ENCODE measurements at places on chromosomes 6 and 20.
A peak's percentile ranks its signal among the peaks of the same experiment; 100 is the strongest.

DNA sequence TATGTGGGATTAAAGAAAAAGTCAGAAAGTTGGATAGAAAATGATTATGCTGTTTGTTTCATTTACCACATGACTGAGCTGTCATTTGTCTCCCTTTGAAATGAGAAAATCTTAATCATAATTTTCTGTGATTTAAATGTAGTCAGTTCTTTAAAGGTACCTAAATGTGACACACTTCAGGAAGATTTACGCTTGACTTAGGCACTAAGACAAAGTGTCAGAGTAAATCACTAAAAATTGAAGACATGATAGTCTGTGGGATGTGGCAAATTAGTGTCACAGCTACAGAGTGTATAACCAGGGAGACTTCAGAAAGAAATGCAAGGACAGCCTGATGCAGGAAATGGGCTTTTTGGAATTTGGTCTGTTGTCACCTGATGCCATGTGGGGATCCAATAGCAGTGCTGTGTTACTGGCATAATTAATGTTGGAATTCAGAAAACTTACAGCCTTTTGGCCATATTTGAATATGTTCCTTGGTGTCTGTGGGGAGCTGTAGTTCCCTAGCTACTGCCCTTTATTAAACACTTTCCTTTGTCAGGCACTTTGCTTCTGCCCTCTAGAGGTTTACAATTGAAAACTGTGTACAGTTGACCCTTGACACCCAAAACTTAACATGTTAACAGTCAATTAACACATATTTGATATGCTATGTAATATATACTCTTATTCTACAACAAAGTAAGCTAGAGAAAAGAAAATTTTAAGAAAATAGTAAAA lies 493.8 kb downstream of the UTRN start:
- no peak for DNase-seq

DNA sequence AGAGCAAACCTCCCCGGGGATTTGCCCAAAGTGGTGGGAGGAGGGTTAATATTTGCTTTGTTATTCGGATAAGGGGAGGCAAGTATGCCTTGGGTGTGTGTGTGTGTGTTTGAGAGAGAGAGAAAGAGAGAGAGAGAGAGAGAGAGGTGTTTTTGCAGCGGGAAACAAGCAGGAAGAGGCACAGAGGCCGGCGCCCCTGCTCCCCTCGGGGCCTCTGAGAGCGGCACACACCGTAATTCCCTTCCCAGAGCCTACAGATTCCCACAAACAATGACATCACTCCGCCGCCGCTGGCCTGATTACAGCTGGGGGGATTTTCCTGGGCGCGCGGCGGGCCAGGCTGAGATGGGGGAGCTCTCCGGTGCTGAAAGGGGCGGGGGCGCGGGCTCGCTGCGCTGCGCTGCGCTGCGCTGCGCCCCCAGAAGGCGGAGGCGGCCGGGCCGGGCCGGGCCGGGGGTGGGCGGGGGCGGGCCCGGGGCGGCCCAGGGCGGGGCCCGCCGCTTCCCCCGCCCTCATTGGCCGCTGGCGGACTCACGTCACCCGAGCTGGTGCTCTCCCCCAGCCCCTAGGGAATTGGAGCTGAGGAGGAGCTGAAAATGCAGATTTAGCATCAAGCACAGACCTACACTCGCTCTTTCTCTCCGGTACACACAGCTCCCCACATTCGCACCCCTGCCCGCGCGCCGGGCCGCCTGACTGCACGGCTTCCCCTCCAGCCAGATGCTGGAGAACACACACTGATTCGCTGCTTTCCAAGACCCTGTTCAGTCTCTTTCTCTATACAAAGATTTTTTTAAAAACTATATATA lies at the start of gene PCSK2:
Gene PCSK2, plus strand, starts transcription at position 631 of the 809 bp plus-strand sequence. CDS start 266 bp downstream, outside the sequence.
- no peak for DNase-seq

- DNase-seq = no peak
Observed at GRCh38 chr20:58603721-58604120, 47.4 kb upstream of the STX16 start.

GRCh38 chr6:101517632-101518031 lies 124.1 kb downstream of the GRIK2 start:
- DNase-seq = no peak

DNA sequence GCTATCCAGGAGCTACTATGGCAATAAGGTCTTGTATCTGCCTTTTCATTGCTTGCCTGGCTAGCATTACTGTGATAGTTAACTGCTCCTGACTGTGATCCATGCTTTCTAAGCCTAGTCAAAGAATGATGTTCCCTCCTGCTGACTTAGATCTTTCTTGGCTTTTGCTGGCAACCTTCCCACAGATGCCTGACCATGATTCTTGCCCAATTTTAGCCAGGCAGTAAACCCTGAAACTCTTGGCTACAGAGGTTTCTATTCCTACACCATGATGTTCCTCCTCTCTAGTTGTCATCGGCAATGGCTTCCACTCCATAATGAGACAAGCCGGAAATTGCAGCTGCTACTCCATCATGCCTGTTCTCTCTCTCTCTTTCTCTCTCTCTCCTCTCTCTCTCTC lies 238.1 kb downstream of the HAO1 start:
- no peak for DNase-seq

GRCh38 chr6:159513074-159513720 lies 179.8 kb downstream of the SOD2 start:
- no peak for DNase-seq

DNA sequence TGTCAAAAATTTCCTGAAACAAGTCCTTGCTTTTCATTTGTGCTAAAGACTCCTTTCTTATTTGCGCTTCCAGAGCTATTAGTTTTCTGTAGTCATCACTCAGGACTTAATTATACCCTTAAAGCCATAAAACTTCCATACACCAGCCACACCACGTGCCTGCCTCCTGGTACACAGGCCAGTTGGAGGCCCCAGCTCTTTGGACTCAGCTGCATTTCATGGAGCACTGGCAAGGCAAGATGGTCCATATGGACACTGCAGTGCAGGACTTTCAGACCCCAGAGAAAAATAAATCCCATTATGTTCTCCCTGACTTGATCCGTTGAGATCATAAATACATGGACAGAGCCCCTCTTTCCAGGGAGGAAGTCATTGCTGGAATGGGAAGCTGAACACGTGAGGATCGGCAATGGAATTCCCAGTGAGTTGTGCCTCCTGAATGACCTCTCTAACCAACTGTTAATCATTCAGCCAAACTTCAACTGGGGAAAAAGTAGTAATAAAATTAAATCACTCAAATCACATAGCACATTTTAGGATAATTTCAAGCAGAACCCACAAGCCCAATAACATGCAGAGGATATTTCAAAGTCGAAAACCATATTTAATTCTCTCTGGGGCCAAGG lies 173.1 kb downstream of the HACE1 start:
- no peak for DNase-seq

DNA sequence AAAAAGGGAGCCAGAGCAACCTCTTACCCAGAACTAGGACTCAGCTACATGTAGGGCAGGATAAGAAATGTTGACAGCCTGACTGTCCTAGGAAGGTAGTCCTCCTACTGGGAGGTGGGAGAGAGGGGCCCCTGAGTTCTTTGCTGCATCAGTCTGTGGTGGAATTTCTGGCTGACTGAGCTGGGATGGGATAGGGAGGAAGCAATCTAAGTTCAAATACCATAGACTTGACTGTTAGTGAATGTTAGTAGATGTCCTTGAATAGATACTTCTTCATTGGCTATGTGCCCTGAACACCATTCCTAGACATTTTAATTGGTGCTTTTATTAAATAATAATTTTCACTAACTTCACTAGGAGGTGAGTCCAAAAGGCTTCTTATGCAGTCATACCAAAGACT lies 1343.6 kb upstream of the CITED2 start:
- DNase-seq = no peak

GRCh38 chr6:130836055-130836640 lies 8.9 kb downstream of the SMLR1 start:
- DNase-seq = no peak

- DNase-seq = no peak
Observed at GRCh38 chr20:5660346-5660745, 89.9 kb upstream of the SHLD1 start.

GRCh38 chr6:9841886-9842725 lies 572.8 kb downstream of the TFAP2A start:
- no peak for DNase-seq

DNA sequence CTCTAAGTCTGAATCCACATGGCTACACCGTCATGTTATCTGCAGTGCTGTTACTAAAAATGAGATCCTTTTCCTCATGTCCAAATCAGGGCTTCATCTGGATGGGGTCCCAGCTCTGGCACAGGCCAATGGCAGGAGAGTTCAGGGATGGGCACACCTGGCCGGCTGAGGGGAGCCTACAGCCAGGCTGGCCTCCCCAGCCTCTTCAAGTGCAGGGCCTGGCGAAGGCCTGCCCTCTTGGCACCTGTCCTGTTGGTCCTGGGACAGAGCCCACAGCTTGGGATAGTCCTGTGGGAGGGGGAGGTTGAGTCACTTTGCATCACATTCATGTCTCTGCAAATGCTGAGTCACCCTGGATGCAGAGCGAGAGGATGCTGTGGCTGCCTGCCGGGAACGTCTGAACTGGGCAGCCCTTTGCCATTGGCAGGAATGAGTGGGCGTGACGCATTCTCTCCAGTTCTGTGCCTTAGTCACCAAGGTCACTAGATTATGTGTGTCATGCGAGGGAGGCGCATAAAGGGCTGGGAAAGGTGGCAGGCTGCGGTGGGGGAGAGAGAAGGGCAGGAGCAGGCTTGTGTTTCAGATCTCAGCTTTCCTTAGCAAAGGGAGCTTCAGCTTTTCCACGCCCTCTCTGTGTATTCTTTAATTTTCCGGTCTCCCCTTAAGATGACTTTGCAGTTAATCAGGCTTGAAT lies 223.2 kb upstream of the ECI2 start:
- no peak for DNase-seq

GRCh38 chr6:158653577-158654354 lies 3.9 kb downstream of the SYTL3 start:
- DNase-seq = peak; percentile 79

DNA sequence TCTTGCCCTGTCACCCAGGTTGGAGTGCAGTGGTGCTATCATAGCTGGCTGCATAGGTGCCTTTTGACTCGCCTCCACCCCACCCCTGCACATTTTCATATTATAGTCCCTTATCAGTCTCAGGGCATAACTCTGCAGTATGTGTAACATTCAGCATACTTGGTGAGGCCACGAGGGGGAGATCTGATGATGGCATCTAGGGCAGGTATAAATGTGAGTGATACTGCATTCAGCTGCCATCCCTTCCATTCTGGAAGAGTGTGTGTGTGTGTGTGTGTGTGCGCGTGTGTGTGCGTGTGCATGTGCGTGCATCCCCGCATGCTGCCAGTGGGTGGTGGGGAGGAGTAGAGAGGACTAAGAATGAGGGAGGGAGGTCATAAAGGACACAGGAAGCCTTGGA lies 81.4 kb downstream of the JARID2 start:
- DNase-seq = no peak

DNA sequence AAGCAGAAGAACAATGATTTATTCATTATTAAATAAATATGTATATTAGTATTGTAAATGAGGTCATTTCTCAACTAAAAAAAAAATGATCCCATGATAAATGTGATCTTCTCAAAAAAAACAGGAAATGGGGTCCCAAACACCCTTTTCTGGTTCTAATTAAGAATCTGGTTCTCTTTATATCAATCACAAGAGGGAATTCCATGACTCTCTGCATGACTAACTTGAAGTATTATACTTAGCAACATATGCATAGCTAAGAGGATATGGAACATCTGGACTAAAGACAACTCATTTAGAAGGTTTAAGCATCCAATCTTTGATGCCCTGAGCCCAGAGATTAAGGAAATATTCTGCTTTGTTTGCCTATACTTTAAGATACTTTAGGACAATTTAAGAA lies 89.7 kb upstream of the EMILIN3 start:
- DNase-seq = no peak

GRCh38 chr6:149482545-149483333 lies 2.1 kb downstream of the ZC3H12D start:
- no peak for DNase-seq

- no peak for DNase-seq
Observed at GRCh38 chr6:23964865-23965264, 161.2 kb upstream of the NRSN1 start.

DNA sequence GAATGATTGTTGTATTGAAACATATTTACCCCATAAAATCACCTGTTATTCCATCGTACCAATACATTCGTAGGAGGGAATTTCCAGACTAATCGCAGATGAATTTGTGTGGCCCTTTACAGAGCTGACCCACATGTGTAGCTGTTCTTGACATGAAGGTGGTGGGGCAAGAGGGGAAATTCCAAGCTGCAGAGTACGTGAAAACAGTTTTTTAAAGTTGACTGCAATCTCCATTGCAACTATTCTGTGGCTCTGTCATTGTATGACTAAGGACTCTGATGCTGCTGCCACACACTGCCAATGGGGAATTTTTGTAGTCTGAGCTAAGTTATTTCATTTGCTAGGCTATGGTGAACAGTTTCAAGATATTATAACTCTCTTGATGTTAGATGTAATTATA lies 46.4 kb upstream of the ADTRP start:
- DNase-seq = no peak

GRCh38 chr20:62704341-62704948 lies 4.2 kb upstream of the NTSR1 start:
- no peak for DNase-seq

GRCh38 chr6:29705389-29706231 lies 17.6 kb upstream of the HLA-F start:
- no peak for DNase-seq

GRCh38 chr6:24918641-24919055 lies 17.1 kb downstream of the RIPOR2 start:
- no peak for DNase-seq

DNA sequence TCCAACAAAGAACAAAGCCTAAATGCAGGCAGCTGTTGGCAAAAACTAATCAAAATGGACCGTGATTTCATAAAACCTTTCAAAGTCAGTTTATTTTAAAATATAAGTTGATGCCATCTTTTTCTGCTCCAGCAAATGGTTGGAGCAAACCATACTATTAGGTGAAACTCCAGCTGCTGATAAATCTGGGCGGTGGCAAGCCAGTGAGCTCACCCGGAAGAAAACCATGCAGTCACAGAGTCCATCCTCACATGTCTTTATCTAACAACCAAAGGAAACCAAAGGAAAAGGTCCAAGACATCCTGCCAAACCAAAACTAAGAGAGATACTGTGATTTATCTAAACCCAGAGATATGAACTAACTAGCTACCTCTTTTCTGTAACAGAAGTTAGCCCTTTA lies 72.6 kb downstream of the HIVEP2 start:
- no peak for DNase-seq

GRCh38 chr20:58905236-58905635 lies 52.7 kb downstream of the GNAS start:
- no peak for DNase-seq

All from stimulated activated CD8-positive, alpha-beta memory T cell treated with anti-CD3 and anti-CD28 coated beads, Interleukin-4, amount 100 ng/mL, for 1 hour (primary cell).